Nephron progenitor cell (in vitro differentiated cells): ENCODE measurements at places on chromosomes 4 and X.

GRCh38 chr4:108556588-108557200 is 63.7 kb upstream of the RPL34 start:
- no peak for DNase-seq

- no peak for DNase-seq
These were observed 346.6 kb upstream of the GNPDA2 start for GRCh38 chr4:45072981-45073380.

DNA sequence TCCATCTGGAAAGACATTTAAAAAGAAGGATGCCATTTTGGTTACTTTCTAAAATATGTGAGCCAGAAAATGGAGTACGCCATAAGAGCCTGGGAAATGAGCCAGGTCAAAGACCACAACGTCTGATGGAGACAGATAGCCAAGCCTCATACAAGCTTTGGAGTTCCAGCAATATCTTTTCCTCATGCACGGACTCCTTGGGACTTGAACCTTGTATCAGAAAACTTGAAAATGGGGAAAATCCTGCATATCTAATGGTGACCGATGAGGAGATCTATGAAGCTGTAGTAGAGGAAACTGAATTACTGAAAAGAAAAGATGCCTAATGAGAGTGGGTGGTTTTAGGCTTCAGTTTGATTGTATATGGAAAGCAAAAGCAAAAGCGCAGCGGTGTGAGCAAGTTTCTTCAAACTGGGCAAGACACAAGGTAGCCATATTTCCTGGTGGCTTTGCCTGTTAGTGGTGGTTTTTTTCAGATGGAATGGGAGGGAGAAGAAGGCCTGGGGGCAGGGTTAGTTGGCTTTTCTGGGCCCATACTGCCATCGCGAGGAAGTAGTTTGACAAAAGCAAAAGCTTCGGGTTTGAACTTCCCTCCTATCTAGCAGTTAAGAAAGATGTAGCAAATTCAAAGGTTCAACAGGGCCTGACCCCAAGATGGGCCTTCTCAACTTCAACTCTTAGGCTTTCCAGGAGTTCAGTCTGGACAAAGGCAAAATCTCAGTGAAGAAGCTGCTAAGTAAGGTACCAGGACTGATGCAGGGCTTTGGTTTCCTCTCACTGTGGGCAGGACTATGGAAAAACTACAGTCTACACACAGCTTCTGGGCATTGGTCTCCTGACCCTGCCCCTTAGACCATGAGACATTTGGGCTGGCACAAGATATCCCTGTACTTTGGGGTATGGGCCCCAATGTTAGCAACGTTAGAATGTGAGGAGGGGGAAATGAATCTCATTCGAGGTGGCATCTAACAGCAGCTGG is 210.0 kb upstream of the STK26 start:
- no peak for DNase-seq

DNA sequence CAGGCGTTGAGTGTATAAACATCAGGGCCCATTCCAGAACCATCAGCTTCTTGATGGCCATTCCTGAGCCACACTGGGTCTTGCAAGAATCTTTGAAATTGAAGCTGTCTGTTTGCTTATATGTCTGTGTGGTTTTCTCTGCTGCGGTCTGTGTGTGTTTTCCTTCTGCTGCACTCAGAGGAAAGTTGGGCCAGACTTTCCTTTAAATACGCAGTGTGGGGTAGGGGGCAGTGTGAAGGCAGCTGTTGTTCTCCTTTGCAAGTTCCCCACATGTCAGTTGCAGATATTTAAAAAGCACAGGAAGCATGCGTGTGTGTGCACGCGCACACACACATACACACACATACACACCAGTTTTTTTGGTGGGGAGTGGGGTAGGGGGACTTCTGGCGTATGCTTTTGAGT is 32.1 kb downstream of the CCKAR start:
- no peak for DNase-seq

GRCh38 chr4:160159457-160159856 is 1056.6 kb downstream of the RAPGEF2 start:
- DNase-seq, result no peak

DNA sequence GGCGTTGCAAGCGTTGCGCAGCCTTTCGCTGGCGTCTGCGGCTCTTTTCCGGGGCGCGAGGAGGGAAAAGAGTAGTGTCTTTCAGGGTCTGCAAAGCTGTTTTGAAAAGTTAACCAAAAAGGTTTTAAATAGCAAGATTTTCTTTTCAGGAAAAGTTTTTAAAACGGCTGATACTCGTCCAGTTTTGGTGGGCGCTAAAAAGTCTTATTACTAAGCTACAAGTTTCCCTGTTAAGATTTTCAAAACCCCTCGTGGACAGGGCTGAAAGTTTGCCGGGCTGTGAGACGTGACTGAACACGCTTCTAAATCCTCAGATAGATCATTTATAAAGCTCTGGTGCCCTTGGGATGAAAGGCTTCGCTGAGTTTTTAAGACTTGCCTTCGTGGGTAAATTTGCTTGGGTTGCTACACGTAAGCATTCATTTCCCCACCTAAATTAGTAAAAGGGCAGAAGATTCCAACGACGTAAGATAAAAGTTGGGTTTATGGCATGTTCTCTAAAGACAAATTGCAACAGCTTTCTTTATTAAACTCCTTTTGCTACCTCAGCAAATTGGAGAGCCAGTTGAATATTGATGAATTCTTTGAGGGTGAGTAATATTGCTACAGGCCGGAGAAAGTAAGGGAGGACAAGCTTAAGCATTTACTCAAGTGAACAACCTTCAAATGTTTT is 91.5 kb downstream of the HPRT1 start:
- no peak for DNase-seq

DNA sequence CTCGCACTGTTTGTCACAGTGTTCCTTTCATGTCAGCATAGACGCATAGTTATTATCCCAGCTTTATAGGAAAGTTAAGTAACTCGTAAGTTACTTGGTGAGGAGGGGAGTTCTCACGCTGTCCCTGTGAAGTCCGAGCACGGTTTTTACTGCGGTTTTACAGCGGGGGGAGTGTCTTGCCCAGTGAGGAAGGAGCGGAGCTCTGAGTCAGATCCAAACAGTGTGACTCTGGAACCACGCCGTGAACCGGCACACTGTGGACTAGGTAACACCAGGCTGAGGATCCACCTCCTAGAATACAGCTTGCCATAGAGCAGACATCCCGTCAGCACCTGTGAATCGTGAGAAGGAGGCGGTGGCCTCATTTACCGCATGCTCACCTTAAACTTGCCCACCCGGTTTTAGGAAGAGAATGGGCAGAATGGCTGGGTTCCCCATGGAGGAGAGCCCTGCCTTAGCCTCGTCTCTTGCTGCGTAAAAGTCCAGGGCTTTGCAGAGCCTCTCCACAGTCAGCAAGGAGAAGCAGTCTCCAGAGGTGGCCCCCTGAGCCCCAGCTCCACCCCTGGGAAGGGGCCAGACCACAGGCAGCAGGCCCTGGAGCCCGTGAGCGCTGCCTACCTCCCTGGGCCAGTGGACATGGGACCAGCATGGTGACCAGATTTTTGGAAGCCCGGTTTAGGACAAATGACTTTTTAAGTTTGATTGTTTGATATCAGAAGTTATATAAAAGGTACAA is 40.2 kb upstream of the HGFAC start:
- DNase-seq, result no peak

DNA sequence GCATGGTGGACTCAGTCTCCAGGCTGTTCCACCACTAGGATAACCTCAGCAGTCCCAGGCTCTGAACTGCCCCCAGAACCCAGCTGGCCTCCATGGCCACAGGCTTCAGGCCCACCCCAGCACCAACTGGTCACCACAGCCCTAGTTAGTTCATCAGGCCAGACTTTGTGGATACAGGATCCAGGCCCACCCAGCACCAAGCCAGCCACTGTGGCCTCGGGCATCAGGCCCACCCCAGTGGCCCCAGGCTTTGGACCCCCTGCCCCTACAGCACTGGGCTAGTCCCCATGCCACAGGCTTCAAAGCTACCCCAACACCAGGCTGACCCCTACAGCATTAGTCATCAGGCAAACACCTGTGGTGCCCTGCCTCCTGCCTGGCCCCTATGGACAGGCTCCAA is 50.0 kb downstream of the ZCCHC13 start:
- DNase-seq, result no peak

DNA sequence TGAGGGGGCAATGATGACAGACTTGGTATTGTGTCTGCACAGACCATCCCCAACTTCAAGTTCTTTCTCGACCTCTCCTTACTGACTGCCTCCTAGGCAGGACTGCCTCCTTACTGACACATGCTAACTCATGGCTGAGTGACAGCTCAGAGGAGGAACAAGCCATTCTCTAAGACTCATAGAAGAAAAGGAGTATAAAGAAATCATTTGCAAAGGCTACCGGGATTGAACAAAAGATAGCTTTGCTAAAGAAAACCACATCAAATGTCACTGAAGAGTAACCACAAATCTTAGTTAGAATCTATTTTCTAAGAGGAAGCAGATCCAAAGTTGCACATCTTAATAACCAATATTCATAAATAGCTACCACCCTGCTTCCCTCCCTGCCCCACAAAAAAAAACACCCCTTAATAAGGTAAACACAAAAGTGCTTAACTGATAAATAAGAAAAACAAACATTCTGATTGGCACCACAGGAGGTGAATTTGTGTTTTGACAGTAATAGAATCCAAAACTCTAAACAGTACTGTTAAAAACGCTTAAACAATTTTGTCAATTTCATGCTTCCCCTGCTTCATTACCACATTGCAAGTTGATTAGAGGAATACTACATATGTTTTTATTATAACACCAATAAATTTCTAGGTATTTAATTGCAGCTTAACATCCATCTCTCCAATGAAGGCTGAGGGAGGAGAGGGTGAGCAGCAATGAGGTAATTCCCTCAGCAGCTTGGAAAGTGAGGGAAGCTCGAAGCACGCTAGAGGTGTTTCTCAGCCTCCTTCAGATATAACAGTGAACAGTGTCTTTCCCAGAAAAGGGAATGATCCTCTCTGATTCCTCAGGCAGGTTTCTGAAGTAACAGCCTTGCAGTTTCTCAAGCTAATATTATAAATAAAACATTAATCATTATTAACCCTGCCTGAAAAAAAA is 160.0 kb downstream of the HNRNPD start:
- no peak for DNase-seq

- no peak for DNase-seq
These were observed 45.2 kb downstream of the CCDC158 start for GRCh38 chr4:76375703-76376102.

DNA sequence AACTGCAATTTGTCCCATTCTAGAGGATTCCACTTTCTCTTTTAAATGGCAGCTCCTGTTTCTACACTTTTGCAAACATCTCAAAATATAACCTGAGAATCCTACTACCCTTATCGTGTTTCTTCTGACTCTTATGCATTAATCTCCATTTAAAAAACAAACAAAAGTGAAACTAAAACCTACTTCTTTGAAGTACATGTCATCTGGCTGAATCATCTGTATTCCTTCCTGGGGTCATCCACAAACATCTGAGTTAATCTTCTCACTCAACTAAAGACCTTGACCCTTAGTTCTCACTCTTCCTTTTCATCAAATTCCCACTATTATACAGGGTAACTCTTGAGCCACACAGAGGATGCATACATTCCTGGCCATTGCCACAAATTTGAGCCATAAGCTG is 584.8 kb downstream of the PPARGC1A start:
- no peak for DNase-seq

GRCh38 chrX:69277369-69277990 is 112.2 kb upstream of the PJA1 start:
- DNase-seq, result no peak

GRCh38 chrX:120238933-120239332 is 11.7 kb upstream of the ZBTB33 start:
- no peak for DNase-seq

DNA sequence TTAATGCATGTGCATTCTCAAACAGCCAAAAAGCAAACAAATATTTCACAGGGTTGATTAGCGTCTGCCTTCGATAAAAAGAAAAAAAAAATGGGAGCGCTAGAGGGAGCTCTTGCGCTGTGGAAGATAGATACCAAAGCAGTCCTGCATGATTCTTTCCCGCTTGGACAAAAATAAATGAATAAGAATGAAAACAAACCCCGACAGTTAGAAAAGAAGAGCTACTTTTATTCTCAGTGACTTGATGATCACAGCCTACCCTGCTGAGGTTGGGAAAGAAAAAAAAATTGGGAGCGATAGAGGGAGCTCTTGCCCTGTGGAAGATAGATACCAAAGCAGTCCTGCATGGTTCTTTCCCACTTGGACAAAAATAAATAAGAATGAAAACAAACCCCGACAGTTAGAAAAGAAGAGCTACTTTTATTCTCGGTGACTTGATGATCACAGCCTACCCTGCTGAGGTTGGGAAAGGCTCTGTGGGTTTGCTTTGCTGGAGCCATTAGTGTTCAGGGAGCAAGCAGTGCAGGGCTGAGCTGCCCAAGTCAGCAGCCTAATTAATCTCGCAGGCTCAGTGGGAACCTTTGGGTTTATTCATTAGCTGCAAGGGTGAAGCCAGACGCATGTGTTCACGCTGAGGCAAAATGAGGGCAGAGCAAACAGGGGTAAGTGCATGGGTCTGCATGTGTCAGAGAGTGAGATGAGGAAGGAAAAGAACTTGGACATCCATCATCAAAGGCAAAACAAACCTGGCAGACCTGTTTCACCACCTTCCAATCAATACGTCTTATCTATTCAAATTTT is 249.3 kb upstream of the PRKX start:
- peak; percentile 31 for DNase-seq

GRCh38 chr4:85773372-85773771 is 298.4 kb downstream of the ARHGAP24 start:
- no peak for DNase-seq

GRCh38 chrX:153801669-153802068 is 7.2 kb downstream of the SSR4 start:
- DNase-seq, result no peak

GRCh38 chrX:31240982-31241381 is 169.1 kb upstream of the FTHL17 start:
- no peak for DNase-seq

- DNase-seq, result no peak
These were observed 192.7 kb upstream of the STS start for GRCh38 chrX:6954836-6955235.

- DNase-seq, result no peak
These were observed 1025.0 kb upstream of the PCDH10 start for GRCh38 chr4:132123870-132124623.

GRCh38 chr4:170698334-170698733 is 608.6 kb upstream of the AADAT start:
- no peak for DNase-seq

- peak; percentile 91 for DNase-seq
These were observed 49.9 kb downstream of the ELF4 start for GRCh38 chrX:130060122-130061069.

DNA sequence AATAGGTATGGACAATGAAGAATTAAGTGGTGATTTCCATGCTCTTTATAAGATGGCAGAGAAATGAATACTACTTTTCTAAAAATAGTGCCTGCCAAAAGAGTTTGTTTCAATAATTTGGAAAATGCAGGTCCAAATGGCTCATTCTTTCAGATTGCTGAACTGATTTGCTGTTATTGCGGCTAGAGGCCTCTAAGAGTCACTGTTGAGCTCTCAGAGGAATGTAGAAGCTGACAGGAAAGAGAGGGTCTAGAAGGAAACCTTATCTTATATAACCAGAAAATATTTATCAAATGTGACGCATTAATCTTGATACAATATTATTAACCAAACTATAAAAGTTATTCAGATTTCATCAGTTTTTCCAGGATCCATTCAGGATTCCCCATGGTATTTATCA is 65.7 kb upstream of the PAGE1 start:
- peak; percentile 5 for DNase-seq
